RWPE1 (cell line): ENCODE measurements at places on chromosomes 5 and 9.

- DNase-seq = peak; percentile 65
Measured at GRCh38 chr9:124212381-124213050, 45.2 kb upstream of the NEK6 start.

DNA sequence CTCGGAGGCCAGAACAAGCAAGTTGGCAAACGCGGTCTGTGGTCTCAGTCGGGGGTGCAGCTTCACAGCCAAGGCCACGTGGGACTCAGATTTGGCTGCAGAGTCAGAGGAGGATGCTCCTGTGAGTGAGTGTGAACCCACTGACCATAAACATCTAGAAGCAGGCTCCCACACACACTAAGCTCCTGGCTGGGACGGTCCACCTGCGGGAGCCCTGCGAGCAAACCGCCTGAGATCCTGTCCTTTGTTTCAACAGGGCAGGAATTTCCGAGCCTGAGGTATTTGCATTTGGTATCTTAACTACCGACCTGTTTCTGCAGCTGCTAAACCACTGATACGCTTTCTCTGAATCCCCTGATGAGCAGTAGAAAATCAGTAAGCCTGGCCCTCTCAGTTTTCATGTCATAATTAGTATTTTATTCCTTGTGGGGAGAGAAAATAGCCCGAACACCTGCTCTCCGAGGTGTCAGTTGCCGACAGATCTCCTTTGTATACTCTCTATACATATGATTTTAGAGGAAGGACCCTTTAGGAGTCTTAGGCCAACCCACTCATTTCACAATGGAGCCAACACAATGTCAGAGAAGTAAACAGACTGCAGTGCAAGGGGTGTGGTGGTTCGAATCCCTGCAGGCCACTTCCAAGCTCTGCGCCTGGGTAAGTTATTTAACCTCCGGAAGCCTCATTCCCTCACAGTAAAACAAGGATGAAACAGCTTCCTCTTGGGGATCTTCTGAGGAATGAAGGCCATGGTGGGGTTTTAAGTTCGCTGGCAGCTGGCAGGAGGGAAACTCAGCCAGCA lies 40.9 kb upstream of the PWWP2A start:
- DNase-seq = no peak

DNA sequence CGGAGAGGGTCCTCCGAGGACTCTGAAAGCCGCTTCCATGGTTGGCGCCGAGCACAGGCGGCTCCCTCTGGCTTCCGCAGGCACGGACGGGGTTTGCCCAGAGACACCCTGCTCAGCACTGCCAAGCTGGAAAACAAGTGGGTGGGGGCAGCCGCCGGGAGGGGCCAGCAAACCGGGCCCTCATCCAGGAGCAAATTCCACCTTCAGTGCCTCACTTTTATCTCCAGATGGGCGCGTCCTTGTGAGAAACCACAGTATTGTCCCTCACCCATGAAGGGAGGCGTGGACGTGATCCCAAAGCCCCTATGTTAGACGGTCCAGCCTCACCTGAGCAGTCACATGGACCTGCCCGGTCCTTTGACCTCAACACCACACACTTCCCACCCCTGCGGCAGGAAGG lies 29.0 kb downstream of the MED10 start:
- no peak for DNase-seq

GRCh38 chr5:118832974-118833373 lies 155.4 kb downstream of the DTWD2 start:
- no peak for DNase-seq

GRCh38 chr9:35661756-35662350 lies 3.1 kb downstream of the ARHGEF39 start:
- no peak for DNase-seq

GRCh38 chr9:81529556-81530193 lies 159.7 kb downstream of the TLE1 start:
- peak; percentile 88 for DNase-seq

DNA sequence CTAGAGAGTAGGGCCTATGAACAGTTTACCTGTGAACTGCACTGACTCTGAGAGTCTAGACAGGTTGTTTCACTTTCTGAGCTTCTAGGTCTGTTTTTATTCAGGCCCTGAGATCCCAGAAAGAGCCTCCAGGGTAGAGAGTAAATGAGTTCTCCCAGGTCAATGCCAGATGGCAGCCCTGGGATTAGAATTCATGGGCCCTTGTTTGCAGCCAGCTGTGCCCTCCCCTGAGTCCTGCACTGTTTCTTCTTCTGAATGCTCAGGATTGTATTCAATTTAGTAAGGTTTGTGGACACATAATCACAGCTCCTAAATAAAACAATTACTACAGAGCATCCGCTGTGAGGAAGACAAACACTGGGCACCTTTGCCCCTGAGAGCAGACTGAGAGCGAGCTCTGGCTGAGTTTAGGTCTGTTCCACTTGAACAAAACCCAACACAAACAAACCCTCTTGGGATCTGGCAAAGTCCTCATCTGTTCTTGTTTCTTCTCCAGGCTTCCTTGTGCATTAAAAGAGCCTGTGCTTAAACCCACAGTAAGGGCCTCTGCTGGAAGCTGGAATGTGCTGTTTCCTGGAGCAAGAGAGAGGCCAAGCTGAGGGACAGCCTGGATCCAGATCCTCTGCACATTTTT lies 29.9 kb downstream of the FAM219A start:
- DNase-seq = no peak

- DNase-seq = peak; percentile 57
Measured at GRCh38 chr9:89732295-89732938, 127.6 kb downstream of the GADD45G start.

- DNase-seq = no peak
Measured at GRCh38 chr5:103207653-103208052, 50.9 kb upstream of the MACIR start.

- DNase-seq = peak; percentile 21
Measured at GRCh38 chr5:157816682-157817386, 42.1 kb downstream of the CLINT1 start.

- no peak for DNase-seq
Measured at GRCh38 chr5:138819081-138819480, 56.1 kb downstream of the LRRTM2 start.

GRCh38 chr5:56286015-56286884 lies 53.1 kb upstream of the ANKRD55 start:
- no peak for DNase-seq

GRCh38 chr5:173624282-173624681 lies 7.8 kb upstream of the BOD1 start:
- DNase-seq = no peak

DNA sequence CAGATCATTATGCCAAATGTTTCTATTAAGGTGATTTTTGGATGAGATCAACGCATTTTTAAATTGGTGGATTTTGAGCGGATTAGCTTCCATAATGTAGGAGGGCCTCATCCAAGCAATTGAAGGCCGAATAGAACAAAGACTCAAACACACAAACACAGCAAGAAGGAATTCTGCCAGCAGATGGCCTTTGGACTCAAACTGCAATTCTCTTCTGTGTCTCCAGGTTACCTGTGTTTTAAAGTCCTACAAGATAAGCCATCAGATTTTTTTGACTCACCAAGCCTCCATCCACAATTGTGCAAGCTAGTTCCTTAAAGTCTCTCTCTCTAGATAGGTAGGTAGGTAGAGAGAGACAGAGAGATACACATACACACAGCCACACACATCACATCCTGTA lies 25.5 kb downstream of the CDH6 start:
- no peak for DNase-seq

DNA sequence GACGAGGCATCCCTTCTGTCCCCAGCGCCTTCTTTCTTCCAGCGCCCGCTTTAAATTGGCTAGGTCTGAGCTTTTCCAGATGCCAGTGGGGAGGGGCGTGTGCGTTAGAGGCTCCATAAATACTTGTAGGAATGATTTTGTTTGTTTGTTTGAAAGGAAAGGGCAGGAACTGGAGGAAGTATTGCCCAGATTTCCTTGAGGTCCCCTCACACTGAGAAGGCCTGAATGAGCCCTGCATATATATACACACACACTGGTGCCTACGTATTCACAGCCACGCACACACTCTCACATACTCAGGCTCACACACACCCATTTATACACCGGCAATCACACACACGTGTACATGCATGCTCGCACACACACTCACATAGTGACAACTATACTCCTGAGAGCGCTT lies 1.0 kb upstream of the SLIT3 start:
- no peak for DNase-seq

- peak; percentile 68 for DNase-seq
Measured at GRCh38 chr9:29211580-29212396, 1638.5 kb upstream of the C9orf72 start.

DNA sequence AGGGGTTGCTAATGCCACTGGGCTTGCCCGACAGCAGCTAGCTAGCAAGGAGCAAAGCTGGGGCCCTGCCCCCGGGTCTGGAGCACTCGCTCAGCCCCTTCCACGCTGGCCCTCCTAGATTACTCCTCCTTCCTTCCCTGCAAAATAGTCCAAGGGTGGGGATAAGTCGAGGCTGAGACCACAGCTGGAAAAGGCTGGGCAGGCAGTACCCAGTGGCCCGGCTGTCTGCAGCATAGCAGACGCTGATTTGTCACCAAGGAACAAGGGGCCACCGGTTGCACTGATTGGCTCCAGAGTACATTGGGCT lies 73.9 kb downstream of the ADAMTS2 start:
- no peak for DNase-seq
